ENCODE measurements at places on chromosomes 16 and 17.
A peak's percentile ranks its signal among the peaks of the same experiment; 100 is the strongest.

DNA sequence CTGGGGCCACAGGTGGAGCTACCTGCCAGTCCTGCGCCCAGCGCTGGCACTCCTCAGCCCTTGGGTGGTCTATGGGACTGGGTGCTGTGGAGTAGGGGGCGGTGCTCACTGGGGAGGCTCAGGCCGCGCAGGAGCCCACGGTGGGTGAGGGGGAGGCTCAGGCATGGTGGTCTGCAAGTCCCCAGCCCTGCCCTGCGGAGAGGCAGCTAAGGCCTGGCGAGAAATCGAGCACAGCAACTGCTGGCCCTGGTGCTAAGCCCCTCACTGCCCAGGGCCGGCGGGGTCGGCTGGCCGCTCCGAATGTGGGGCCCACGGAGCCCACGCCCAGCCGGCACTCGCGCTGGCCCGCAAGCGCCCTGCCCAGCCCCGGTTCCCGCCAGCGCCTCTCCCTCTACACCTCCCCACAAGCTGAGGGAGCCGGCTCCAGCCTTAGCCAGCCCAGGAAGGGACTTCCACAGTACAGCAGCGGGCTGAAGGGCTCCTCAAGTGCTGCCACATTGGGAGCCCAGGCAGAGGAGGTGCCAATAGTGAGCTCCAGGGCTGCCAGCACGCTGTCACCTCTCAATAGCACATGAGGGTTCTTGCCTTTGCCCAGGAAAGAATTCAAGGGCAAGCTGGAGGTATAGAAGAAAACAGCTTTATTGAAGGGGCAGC is 11.0 kb upstream of the EEF2KMT start:
- DNase-seq, result no peak

DNA sequence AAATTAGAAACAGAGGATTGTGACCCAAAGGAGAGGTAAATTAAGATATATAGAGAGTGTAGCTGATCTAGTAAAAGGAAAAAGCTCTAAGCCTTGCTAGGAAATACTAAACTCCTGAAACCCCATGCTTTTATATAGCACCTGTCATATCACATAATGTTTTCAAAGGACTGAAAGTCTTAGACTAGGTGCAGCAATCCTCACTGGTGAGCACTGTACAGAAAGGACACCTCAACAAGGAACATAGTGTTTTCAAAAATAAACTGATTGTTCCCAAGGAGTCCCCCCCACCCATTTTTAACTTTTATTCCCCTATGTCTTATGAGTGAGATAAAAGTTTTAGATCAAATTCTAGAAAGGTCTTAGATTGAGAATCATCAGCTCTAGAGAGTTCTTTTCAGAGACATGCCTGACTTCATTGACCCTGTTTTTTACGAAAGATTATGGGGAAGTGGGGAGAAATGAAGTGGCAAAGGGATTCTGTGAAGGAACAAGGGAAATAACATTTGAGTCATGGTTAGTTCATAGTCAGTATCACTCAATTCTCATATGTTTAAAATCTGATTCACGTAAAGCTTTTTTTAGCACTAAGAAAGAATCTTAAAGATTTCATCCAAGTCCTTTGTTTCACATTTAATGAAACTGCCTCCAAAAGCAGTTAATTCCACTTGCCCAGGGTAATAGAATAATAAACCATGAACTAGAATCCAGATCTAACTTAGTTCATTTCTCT is 166.4 kb downstream of the CYB561 start:
- peak; percentile 76 for DNase-seq

DNA sequence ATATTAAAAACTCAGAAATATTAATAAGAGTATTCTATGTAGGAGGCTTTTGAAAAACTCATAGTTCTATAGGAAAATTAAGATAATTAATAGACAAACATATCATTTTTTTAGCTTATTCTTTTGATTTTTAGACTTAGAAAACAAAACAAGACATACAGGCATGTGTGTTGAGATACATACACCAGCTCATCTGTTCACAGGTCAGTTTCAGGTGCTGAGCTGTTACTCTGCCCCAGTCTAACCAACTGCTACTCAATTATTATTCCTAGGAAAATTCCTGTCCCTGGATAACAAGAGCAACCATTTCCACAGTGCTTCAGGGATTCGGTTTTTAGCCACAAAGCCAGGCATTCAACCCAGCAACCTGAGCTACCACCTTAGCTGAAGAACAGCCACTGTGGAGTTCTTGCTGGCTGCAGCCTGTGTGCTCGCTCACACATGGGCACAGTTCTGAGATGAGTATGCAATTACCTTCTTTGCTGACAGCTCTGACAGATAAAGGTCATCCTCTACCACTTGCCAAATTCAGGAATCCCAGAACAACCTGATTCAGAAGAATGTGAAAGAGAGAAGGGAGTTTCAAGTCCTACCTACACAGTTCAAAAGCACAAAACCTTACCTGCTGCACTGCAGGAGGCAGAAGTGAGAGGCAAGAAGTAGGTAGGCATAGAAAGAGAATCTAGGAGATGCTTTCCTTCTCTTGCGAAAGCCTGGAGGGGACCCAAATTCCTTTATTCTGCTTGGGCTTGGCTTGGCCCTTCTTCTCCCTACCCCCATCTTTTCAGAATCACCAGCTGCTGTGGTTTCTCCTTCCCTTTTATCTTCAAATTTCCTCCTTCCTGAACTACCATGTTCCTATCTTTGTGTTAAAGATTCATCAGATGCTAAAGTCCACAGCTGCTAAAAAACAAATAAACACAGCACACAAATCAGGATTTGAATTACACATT is 62.7 kb downstream of the TEX2 start:
- DNase-seq, result peak; percentile 65

- DNase-seq, result no peak
Observed at GRCh38 chr16:8867216-8867931, 1.4 kb downstream of the CARHSP1 start.

- DNase-seq, result no peak
Observed at GRCh38 chr17:10666906-10667305, 9.8 kb upstream of the MYH3 start.

- peak; percentile 39 for DNase-seq
Observed at GRCh38 chr17:35088881-35089585, 25.5 kb upstream of the RFFL start.

GRCh38 chr16:73216932-73217331 is 169.0 kb upstream of the ZFHX3 start:
- no peak for DNase-seq

- no peak for DNase-seq
Observed at GRCh38 chr17:8628172-8628571, 2.4 kb downstream of the MYH10 start.

- no peak for DNase-seq
Observed at GRCh38 chr17:63333869-63334268, 112.2 kb downstream of the CYB561 start.

GRCh38 chr17:74859459-74860228 is at the start of gene GRIN2C:
TSS of gene GRIN2C (minus strand) at chr17:74859885. CDS start at chr17:74855092, 4,793 bp downstream.
- no peak for DNase-seq

GRCh38 chr17:42233156-42233555 is 38.9 kb upstream of the GHDC start:
- DNase-seq, result peak; percentile 64

DNA sequence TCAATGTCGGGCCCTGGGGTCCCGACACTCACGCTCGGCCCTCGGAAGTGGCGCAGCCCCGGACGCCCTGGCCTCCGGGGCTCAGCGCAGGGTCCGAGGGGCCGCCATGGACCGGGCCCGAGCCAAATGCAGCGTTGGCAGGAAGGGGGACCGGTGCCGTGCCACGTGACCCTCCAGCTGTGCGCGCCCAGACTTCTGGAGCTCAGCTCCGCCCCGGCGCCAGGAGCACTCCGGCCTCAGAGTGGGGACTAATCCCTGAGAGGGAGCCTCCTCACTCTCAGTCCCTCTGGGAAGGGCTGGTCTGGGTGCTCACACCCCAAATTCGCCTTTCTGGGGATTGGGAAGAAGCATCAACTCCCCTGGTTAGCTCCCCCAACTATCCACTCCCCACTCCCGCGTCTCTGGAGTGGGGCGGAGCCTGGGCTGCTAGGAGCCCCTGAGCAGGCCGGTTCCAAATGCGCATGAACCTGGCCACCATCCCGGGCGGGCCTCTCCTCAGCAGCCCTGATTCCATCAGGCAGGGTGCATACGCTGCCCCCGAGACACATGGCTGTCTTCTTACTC is at the start of gene B3GNT9:
B3GNT9 (minus strand) TSS at position 166 of the 564 bp plus-strand sequence. CDS start 513 bp downstream, outside the sequence.
- peak; percentile 65 for DNase-seq

DNA sequence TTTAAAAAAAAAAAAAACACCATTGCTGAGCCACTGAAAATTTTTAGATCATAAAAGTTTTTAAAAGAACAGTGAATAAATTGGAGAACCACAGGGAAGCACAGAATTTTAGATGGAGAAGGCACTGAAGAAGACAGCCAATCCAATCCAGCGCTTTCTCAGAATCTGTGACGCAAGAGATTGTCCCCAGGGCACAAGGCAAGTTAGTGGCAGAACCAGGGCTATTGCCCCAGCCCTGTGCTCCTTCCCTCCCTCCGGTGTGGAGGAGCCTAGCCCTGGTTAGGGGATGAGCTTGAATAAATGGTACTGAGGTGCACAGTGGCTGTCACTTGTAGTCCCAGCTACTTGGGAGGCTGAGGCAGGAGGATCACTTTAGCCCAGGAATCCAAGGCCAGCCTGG is 108.3 kb downstream of the ZNF423 start:
- DNase-seq, result no peak

DNA sequence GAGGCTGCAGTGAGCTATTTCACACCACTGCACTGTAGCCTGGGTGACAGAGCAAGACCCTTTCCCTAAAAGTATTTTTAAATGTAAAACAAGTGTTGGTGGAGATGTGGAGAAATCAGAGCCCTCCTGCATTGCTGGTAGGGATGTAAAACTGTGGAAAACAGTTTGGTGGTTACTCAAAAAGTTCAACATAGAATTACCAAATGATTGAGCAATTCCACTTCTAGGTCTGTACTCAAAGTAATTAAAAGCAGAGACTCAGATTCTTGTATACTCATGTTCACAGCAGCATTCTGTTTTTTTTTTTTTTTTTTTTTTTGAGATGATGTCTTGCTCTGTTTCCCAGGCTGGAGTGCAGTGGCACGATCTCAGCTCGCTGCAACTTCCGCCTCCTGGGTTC is 141.8 kb downstream of the PITPNC1 start:
- DNase-seq, result no peak

GRCh38 chr17:45228763-45229539 is 7.3 kb downstream of the FMNL1 start:
- peak; percentile 77 for DNase-seq

DNA sequence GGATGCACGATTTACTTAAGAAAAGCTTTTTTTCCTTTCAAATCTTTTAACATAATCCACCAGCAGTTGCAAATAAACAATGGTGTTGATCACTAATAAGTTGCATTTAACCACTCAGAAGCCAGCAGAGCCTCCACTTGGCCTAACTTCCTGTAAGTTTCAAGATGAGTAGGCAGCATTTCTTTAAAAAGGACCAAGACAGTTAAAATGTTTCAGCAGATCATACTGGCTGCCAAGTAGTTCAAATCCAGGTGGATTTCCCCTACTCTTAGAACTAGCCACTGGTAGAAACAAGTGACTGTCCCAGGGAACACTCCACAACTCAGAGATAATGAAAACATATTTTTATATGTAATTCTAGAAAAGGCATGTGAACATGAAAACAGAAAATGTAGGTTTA is 17.0 kb upstream of the RFFL start:
- DNase-seq, result no peak

GRCh38 chr16:67963662-67964321 is 4.6 kb downstream of the SLC12A4 start:
- no peak for DNase-seq

DNA sequence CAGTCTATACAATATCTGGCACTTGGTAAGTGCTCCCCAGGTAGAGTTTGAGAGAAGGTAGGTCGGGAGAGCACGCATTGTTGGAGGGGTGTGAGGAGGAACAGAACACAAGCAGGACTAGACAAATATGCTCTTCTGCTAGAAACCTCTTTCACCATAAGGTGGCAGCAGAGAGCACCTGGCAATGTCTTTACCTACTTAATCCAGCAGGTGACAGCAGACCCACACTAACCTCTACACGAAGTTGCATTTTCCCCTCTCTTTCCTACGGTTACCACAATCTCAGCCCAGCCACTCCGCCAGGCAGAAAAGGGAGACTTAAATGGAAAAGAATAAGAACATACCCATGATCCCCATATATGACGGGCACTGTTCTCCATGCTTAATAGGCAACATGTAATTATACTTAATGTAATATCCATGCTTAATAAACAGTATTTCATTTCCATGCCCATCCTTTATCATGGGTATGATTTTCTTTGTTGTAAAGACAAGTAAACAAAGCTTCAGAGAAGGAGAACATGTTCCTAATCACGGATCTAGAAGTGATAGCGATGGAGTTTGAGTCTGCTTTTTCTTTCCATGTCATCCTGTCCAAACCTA is 55.1 kb upstream of the CCL2 start:
- DNase-seq, result peak; percentile 59

DNA sequence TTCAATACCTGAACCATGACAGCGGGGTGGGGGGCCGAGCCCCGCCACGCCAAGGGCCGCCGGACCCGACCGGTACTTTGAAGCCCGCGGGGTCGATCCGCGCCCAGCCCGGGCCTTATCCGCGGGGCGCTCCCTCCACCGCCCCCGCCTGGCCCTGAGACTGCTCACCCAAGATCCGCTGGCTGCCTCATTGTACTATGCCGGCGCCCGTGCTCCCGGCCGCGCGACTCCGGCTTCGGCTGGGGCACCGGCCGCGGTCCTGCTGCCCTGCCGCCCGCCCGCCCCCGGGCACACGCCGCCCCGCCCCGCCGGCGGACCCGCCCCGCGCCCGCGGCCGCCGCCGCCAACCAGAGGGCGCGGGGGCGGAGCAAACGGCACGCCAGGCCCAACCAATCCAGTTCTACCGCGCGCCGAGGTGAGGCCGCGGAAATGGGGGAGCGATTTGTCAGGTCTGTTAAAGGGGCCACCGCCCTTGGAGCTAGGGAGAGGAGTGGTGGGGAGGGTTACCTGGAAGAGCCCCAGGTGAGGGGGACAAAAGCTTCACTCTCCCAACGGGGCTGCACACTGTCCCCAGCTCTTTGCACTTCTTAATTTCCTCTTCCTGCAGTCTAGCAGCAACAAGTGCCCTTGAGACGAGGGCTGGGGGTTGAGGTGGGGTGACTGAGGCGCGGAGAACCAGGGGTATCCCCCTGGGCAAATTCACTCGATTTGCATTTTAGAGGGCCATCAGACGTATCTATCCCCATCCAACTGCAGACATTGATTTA is at the start of gene TEX2:
TEX2 (minus strand) TSS at position 261 of the 767 bp plus-strand sequence. CDS start 49,043 bp downstream, outside the sequence.
- peak; percentile 61 for DNase-seq

DNA sequence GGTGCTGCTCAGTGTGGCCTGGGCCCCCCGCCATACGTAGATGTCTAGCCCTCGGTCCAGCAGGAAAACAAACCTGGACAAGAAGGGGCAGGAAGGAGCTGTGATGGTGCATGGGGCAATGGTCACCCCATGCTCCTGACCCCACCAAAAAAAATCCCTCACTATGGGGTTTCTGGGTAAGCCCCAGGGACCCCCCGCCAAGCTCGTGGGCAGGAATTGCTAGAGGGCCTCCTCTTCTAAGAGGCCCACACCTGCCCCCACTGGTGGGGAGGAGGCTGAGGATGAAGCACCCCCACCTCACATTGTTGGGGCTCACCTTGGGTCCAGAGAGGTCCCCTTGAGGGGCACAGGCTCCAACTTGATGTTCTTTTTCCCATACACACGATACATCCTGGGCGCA is 9.7 kb downstream of the FLII start:
- no peak for DNase-seq

- peak; percentile 91 for DNase-seq
Observed at GRCh38 chr16:64712026-64712425, 409.8 kb downstream of the CDH11 start.

- no peak for DNase-seq
Observed at GRCh38 chr17:39736319-39737165, 1.2 kb upstream of the GRB7 start.

Data from astrocyte (in vitro differentiated cells and primary cell).